ENCODE measurements at places on chromosomes 1 and 21.

GRCh38 chr1:99548943-99549605, 96.8 kb upstream of the PALMD start:
- DNase-seq, result no peak

GRCh38 chr1:103583887-103584286, 12.5 kb downstream of the AMY2B start:
- no peak for DNase-seq

GRCh38 chr1:97262842-97263241, 541.3 kb downstream of the PTBP2 start:
- no peak for DNase-seq

DNA sequence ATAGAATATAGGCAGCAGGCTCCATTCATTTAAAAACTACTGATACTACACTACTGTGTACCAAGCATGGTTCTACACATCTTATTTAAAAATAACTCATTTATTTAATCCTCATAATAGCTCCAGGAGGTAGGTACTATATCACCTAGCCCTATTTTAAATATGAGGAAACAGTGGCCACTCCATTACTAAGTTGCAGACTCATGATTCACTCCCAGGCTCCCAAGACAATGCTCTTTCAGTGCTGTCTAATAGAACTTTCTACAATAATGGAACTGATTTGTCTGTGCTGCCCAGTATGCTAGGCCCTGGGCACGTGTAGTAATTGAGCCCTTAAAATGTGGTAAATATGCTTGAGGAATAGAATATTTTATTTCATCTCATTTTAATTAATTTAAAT, 357.1 kb downstream of the LTN1 start:
- no peak for DNase-seq

DNA sequence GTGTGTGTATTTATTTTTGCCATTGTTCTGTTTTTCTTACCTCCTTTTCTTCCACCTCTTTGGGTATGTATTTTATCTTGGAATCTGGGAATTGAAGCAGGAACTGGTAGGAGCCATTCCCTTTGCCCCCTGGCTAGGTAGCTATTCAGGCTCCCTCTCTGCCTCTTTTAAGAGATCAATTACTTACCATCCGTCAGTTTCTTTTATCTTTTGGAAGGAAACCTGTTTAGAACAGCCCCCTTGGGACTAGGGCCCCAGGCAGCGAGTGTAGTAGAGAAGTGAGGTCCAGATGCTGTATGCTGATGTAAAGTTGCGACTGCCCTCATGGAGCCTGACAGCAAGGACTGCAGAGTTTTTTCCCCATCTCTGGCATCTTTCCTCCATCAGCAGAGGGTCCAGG, 41.6 kb downstream of the KIRREL1 start:
- no peak for DNase-seq

- peak; percentile 72 for DNase-seq
Measured at GRCh38 chr1:32964461-32965250, at the start of gene RNF19B. Gene RNF19B, minus strand, starts transcription at chr1:32964809. Its CDS starts 124 bp downstream, at chr1:32964685.

DNA sequence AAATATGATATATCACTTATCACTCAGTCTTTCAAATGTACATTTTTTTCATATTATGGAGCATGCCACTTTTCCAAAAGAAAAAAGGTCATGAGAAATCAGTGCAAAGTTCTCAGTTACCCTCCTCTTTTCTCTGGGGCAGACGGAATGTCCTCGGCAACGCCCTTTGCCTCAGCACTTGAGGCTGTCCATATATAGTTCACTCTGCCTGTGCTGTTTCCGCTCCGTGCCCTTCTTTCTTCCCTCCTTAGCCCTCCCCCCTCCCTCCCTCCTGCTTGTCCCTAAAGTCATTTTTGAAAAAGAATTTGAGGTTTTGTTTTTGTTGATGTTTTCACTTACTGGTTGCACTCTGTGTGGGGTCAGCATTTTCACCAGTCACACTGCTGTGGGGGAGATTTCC, 5.4 kb downstream of the BARHL2 start:
- DNase-seq, result no peak

DNA sequence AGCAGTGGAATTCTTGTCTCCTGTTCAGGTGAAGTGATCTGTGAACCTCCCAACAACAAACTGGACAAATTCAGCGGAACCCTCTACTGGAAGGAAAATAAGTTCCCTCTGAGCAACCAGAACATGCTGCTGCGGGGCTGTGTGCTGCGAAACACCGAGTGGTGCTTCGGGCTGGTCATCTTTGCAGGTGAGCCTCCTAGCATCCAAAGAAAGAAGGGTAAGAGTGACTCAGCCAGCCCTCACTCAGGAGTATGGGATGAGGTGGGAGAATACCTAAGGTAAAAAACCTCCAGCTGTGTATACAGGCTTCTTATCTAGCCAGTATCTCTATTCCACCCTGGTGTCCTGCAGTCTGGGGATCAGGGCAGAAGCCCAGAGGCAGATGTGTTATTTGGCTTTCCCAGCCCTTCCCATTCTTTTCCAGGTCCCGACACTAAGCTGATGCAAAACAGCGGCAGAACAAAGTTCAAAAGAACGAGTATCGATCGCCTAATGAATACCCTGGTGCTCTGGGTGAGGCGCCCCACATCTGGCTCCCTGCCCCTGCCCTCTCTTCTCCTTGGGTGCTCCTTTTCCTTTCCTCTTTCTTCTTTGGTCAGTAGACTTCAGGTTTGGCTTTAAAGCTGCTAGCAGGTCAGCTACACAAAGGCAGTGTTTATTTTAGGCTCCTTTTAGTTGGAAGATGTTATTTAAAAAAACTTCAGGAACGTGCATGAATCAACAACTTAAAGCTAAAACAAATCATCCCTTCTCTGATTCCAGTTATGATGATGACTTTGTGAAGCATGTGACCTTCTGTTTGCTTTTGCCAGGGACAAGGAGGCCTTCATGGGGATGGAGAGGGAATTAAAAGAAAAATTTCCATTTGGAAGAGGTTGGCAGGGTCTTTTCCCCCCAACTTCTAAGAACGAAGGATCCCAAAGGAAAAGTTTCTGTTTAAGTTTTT, 9.0 kb downstream of the ATP8B2 start:
- DNase-seq, result no peak

DNA sequence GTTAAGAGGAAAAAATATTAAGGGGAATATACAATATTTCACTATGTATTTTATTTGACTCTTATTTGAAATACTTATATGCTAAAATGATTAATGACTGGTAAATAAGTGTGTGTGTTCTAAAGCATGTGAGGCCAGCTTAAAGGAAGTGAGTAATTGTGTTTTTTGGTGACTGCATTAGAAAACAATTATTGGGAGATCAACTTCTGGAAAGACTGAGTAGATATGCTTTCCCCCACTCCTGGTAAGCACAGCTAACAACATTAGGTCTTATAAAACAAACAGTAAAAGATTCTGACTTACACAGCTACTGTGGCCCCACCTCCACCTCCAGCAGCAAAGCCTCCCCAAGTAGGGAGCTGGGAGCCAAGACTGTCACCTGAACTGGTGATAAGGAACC, 403.0 kb downstream of the SRGAP2C start:
- DNase-seq, result peak; percentile 50

DNA sequence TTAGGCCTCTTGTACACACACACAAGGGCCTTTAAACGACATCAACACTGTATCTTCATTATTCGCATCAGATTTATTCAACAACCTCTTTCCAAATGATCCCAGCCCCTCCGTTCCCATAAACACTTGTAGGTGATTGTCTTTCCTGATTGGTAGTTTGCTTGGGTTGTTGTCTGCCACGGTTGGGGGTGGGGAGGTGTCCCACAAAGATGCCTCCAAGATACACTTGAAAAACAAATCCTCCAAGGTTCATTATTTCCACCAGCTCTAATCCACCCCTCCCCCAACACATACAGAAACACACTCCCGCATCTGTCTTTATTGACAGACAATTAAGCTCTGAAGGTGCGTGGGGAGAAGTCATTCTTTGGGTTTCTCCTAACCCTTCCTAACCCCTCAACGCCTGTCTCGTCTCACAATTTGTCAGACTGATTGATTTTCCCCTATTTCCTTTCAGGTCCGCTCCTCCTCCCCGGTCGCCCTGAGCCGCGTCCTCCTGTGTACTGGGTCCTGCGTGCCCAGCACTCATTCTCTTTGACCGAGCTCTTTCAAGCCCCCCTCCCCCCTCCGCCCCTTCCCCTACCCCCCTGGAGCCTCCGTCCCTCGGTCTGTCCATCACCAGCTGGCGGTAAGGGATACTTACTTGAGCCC, 1.4 kb downstream of the WDR26 start:
- DNase-seq, result no peak

- DNase-seq, result no peak
Measured at GRCh38 chr1:240555524-240555923, 56.4 kb downstream of the GREM2 start.

- no peak for DNase-seq
Measured at GRCh38 chr1:53160924-53161378, 18.5 kb upstream of the SLC1A7 start.

DNA sequence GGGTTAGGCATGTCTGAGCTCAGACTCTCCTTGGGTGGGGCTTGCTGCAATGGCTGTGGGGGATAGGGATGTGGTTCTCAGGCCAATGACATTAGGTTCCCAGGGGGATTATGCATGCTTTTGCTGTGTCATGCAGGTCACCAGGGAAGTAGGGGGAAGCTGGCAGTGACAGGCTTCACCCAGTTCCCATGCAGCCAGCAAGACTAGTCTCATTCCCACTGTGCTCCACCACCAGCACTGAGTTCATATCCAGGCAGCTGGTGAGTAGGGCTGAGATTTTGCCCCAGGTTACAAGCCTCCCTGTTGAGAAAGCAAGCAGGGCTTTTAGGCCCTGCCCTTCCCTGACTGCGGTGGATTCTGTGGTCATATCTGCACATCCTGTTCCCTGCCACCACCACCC, 32.1 kb upstream of the PLA2G5 start:
- no peak for DNase-seq

DNA sequence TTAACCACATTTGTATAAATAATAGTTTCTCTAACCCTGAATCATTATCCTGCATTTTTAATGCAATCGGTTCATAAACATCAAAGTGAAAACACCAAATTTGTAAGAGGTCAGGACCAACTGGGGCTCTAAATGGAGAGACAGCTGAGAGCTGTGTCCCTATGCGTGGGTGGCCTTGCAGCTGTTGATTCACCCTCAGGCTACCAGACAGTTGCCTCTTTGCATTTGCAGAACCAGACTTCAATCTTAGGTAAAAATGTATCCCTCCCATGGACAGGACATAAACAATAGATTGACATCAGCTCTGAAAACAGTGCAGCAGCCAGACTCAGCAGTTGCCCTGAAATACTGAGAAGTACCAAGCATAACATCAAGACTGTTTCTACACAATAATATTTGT, 8.8 kb upstream of the TGFB2 start:
- no peak for DNase-seq

DNA sequence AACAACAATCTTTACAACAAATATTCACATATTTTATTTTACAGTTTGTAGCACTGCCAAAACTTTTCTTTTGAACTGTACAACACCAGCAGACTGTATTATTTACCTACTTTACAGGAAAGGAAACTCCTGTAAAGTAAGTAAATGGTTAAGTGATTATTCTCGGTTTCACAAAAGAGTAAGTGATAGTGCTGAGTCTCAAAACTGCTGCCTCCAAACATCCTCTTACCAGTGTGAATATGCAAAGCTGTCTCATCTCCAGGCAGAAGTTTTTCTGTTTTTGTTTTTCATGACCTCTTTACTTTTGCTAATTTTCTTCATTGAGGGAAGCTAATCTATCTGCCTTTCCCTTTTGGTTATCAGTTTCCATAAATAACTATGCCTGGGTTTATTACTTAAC, 286.7 kb downstream of the SRGAP2C start:
- DNase-seq, result no peak

Data from HS-5 (cell line).